ENCODE measurements at places on chromosomes 1 and 21.

GRCh38 chr21:46127239-46128105, 27.9 kb downstream of the FTCD start:
- peak; percentile 68 for DNase-seq
- H3K4me1 ChIP-seq: no peaks in the 10 kb centered on the region
- H3K4me3 ChIP-seq: no peak overlapping the region
- H3K27me3 ChIP-seq: no peaks in the 10 kb centered on the region
- H3K36me3 ChIP-seq: no peaks in the 10 kb centered on the region

- H3K4me1 ChIP-seq: no peaks in the 10 kb centered on the region
- no peaks in the 10 kb centered on the region for H3K36me3 ChIP-seq
- H3K27me3 ChIP-seq: no peaks in the 10 kb centered on the region
- H3K4me3 ChIP-seq: no peak overlapping the region
- DNase-seq: no peak
Measured at GRCh38 chr1:177282976-177283375, 112.2 kb downstream of the BRINP2 start.

DNA sequence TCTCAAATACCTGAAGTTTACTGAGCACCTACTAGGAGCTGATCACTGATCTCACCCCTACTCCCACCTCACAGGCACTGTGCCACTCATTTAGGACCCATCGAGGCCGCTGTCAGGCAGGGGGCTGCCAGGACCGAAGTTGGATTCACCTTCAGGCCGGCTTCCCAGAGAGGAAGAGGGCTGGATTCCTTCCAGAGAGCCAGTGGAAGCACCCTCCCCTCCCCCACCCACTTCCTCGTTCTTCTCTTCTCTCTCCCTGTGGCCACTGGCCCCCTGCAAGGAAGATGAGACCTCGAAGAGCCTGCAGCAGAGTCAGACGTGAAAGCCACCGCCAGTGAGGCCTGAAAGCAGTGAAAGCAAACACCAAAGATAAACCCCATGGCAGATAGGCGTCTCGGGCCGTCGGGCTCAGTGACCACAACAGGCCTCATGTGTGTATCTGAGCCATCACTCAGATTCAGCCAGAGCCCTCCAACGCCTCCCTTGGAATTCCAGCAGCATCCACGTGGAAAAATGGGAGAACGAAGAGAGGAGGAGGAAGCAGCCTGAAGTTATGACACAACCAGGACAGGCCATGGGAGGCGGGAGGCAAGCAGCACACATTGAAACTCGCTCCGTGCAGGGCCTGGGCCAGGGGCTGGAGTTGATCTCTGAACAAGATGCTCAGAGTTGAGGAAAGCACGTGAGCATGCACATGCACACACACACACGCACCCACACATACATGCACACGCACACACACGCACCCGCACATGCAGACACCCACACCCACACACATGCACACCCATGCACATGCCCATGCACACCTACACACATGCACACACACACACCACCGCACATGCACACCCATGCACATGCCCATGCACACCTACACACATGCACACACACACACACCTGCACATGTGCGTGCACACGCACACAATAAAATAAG, 6.2 kb upstream of the AGTRAP start:
- DNase-seq: no peak
- H3K27me3 ChIP-seq: no peaks in the 10 kb centered on the region
- no peak overlapping the region for H3K4me3 ChIP-seq
- H3K36me3 ChIP-seq: no peaks in the 10 kb centered on the region
- no peak overlapping the region for H3K27ac ChIP-seq
- no peaks in the 10 kb centered on the region for H3K4me1 ChIP-seq

- no peaks in the 10 kb centered on the region for H3K4me1 ChIP-seq
- H3K27ac ChIP-seq: no peak overlapping the region
- H3K36me3 ChIP-seq: no peaks in the 10 kb centered on the region
- peak; percentile 15 for DNase-seq
- no peak overlapping the region for H3K4me3 ChIP-seq
Measured at GRCh38 chr21:43697758-43698643, 20.9 kb upstream of the PDXK start.

GRCh38 chr1:92478393-92478792, 8.3 kb downstream of the GFI1 start:
- H3K27ac ChIP-seq: no peak overlapping the region
- DNase-seq: no peak
- H3K36me3 ChIP-seq: no peaks in the 10 kb centered on the region
- no peaks in the 10 kb centered on the region for H3K27me3 ChIP-seq
- H3K4me3 ChIP-seq: no peak overlapping the region

GRCh38 chr1:74689621-74690363, 16.2 kb upstream of the ERICH3 start:
- H3K4me1 ChIP-seq: no peaks in the 10 kb centered on the region
- no peaks in the 10 kb centered on the region for H3K27me3 ChIP-seq
- no peak for DNase-seq
